ENCODE measurements at places on chromosomes 1 and 21.

DNA sequence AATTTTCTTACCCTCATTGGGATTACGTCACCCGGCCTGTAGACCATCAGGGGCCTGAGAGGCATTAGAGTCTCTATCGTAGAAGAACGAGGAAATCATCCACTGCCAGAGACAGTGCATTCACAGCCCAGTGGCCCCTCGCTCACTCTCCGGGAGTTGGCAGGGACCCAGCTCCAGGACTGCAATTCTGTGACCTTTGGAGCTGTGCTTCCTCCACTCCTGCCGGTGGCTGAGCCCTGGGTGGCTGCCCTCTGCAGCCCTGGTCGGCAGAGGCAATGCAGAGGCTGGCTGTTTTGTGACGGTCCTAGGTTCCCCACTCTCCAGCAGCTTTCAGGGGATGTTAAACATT is 12.7 kb downstream of the SLC37A1 start:
- no peak for DNase-seq

DNA sequence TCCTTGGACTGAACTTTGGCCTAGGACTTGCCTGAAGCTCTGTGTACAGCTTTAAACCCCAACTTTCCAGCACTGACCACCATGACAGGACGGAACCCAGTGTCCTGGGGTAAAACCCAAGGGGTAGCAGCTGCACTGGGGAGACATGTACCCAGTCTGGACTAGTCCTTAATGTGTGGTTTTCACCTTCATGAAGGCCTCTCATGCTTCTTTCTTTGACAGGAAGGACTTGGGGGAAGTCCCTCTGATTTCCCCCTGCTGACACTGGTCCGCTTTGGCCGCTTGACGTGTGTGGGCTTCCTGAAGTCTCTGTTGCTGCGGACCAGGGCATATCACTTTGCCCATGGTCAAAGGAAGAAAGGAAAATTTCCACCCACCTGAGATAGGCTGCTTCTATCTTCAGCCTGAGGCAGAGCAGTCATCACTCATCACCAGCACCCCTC is 66.3 kb upstream of the PRDX6 start:
- DNase-seq: no peak

DNA sequence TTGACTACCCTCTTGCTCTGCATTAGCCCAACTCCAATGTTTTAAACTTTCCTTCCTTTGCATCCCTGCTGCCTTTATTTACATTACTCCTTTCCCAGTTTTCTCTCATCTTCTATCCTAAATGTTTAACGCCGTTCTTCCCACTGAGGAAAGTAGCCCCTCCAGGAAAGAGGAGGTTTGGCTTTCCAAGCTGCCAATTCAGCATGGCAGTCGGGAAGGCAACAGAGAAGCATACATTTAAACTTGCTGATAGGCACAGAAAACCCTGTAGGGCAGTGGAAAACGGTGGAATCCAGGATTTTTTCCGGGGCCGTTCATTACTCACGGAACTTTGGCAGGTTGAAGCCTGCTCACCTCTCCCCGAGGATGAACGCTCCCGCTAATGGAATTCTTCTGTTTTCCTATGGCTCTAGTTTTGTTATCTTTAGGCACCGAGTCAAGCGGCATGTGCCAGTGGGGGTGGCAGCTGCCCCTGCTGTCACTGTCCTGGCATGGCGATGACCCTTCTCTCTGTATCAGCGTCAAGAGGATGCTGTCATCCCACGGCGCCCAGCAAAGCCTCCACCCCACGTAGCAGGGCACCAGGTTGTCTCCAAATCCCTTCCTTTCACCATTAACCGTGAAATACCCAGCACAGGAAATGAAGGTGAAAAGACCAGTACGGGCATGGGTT is 48.3 kb downstream of the ZBTB18 start:
- DNase-seq: no peak

DNA sequence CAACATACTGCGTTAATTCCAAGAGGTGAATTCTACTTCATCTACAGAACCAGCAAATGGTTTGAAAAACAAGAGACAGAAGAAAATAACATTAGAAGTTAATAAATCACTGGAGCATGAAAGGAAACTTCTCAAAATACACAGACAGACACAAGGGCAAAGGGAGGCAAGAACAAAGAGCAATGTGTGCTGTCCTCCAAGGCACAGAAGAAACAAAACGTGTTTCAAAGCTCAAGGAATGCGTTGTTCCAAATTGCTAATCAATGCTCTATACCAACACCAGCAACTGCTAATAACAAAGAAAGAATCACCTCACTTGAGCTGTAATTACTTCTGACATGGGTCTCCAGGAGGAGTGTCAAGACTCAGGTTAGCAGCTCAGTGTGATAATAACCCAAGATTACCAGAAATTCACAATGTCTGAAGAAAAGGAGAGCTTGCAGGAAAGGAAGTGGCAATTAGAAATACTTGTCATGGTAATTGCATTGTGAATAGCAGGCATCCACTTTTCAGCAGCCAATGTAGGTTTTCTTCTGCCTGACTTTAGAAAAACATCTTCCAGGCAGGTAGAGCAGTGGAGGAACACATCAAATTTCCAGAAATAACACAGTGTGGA is 175.4 kb downstream of the SEC16B start:
- DNase-seq: peak; percentile 66

GRCh38 chr21:45943630-45944540 is 37.7 kb upstream of the COL6A1 start:
- no peak for DNase-seq

DNA sequence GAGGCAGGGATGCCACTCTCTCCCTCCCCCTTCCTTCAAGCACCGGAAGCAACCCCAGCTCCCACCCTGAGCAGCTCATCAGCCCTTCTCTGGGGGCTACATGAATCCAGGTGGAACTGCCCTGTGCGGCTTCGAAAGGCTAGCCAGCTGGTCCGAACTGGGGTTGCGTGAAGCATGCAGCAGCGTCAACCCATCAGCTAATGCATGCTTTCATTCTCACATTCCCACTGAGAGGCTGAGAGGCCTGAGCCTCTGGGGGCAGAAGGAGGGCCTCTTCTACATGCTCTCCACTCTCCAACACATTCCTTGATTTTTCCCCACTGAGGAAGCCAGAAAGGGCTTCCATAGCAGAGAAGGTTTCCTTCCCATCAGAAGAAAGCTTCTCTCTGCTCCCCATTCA is 5.6 kb downstream of the RXRG start:
- peak; percentile 39 for DNase-seq

- no peak for DNase-seq
Observed at GRCh38 chr1:115182012-115182715, 92.9 kb upstream of the TSPAN2 start.

- DNase-seq: no peak
Observed at GRCh38 chr1:111148376-111148881, 8.4 kb downstream of the CEPT1 start.

DNA sequence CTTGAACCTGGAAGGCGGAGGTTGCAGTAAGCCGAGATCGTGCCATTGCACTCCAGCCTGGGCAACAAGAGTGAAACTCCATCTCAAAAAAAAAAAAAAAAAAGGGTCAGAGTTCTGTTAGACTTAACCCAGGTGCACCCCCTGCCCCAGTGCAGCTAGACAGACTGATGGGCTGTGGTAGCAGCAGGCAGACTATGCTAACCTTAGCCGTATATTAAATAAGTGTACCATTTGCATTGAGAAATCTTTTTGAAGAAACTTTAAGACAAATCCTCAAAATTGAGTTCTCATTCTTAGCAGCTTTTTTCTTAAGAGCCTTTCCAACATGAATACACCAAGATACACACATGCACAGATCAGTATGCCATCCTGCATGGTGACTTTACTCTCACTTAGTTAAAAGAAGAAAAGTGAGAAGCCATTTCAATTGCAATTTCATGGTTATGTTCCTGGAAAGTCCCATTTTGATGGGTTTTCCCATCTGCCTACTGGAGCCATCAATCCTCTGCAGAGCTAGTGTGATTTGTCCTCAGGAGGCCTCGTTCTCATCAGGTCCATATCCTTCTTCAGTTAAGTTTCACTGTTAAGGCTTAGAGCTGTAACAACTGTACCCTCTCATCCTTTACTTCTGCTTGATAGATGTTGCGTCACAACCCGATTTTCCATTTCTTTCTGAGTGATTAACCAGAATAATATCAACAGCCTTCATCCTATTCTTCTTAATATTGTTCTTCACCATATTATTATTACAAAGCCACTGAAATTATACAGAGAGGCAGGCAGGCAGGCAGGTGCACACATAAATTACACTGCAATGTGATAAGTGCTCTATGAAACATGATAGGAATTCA is 7.3 kb downstream of the FCRLB start:
- no peak for DNase-seq

DNA sequence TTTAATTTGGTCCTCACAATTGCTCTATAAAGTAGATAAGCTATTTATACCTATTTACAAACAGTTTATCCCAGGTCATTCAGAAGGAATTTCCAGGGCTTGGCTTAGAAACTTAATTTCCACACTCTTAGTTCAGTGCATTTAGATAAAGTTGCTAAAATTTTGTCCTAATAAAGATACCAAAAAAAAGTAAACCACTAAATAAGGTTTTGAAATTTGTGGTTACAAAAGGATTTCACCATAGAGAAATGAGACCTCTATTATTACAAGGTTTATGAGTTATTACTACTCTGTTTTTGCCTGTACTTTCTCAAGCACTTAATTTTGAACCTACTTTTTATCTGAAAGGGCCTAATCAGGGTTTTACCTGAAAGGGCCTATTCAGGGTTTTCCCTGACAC is 22.4 kb downstream of the PTPN22 start:
- no peak for DNase-seq

DNA sequence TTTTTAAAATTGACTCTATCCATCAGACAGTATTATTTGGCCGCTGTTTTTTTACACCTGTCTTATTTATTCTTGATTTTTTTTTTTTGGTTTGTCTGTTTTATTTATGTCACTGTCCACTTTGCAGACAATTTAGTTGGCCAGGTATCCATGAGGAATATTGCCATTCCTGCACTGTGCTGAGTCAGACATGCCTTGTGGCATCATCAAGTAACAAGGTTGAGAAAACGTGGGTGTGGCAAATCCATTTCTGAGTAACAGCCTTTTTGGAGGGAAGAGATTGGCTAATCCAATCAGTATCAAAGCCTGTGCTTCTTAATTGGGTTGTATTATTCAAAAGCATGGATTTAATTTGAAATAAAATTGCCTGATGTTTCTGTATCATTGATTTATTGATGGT is 463.1 kb downstream of the USP25 start:
- DNase-seq: no peak

DNA sequence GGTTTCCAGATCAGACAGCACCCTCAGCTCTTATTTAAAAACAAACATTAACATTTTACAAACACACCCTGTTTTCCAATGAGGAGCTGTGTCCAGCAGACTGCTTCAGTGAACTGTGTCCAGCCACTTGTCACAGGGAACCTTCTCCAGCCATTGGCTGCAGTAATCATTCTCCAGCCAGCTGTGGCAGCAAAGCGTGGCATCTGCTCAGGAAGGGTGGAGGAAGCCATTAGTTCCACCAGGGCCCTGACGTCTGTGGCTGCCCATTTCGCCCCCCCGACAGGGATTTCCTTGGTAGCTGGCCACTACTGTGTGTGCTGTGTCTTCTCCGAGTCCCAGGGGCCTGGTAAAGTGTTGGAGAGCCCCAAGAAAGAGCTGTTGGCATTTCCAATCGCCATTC is 62.9 kb upstream of the SELENON start:
- no peak for DNase-seq

GRCh38 chr1:30855686-30856259 is 52.8 kb downstream of the SDC3 start:
- DNase-seq: peak; percentile 34

DNA sequence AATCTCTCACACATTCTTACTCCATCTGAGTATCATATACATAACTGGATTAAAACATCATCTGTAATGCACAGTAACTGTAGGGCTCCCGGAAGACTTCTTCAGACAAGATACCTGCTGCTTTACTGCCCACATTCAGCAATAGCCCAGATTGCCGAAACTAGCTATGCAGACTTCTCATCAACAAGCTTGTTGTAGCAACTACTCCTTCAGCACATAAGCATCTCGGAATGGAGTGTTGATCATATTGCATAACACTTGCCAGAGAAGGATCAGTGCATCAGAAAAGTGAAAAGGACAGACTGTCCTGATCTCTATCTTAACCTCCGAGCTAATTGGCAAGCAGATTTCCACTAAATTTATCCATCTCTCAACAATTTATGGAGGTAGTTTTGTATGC is 354.6 kb upstream of the C1orf87 start:
- DNase-seq: no peak

GRCh38 chr1:3743421-3743820 is 8.8 kb upstream of the CCDC27 start:
- no peak for DNase-seq

DNA sequence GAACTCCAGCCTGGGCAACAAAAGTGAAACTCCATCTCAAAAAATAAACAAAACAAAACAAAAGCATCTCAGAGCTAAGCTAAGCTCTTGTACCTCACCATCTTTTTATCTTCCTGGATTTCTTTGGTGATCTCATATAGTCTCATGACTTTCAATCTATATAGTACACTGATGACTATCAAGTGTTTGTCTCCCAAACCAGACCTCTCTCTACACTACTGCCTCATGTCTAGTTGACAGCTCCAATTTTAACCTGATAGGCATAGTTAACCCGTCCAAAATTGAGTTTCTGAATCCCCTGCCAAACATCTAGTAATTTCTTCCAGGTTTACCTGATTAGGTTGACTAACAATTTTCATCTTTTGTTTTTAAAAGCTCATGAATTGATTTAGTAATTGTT is 151.7 kb downstream of the COP1 start:
- no peak for DNase-seq

- DNase-seq: no peak
Observed at GRCh38 chr1:198534548-198535418, 5.7 kb downstream of the ATP6V1G3 start.

DNA sequence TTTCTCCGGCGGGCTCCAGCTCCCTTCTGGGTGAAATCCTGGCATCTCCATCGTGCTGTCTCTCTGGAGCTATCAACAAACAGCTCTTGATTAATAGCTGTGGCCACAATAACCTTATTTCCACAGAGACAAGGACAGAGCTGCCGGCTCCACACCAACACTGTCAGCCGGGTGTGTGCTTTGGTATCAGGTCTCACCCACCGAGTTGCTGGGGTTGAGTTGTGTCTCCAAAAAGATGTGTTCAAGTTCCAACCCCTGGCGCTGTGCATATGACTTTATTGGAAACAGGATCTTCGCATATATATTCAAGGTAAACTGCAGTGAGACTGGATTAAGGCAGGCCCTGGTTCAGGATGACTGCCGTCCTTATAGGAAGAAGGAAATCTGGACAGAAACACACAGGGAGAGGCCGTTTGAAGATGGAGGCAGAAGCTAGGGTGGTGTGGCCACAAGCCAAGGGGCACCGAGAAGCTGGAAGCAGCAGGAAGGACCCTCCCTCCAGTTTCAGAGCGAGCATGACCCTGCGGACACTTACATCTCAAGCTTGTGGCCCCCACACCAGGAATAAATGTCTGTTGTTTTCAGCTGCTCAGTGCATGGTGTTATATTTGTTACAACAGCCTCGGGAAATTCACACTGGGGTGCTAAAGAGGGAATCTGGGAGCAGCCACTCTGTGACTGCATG is 88.4 kb upstream of the TMPRSS2 start:
- no peak for DNase-seq

DNA sequence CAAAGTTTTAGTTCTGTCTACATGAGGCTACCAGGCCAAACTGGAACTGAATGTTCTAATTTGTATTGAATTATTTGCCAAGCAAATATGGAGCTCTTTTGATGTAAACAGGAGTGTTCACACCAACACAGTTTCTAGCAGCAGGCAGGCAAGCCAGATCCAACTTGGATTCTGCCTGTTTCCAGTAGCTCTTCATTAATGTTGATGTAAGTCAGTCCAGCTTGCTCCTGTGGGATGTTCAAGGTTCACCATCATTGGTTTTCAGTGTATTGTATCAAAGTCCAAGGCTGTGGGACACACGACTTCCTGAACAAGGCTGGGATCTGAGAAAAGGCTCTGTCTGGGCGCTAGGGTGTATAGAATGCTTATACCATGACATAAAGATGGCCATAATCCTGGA is 68.1 kb downstream of the PAPPA2 start:
- DNase-seq: no peak

All from GM23338 (cell line).